ENCODE measurements at places on chromosomes 12 and 14.

DNA sequence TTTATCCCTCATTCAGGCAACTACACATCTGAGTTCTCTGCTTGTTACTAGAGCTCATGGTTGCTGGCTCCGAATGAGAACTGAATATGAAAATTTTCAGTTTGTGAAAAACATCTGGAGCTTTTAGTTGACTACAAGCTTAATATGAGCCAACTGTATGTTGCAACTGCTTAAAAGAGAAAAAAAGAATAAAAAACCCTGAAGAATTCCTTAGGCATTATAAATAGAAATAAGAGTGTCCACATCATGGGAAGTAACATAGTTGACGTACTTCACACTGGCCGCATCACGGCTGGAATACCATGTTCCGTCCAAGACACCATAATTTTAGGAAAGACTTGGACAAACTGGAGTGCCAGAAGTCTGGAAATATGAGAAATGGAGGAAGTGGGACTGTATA lies 57.9 kb downstream of the PDE3A start:
- DNase-seq, result no peak

GRCh38 chr12:89573051-89573810 lies 47.4 kb upstream of the POC1B start:
- no peak for DNase-seq

DNA sequence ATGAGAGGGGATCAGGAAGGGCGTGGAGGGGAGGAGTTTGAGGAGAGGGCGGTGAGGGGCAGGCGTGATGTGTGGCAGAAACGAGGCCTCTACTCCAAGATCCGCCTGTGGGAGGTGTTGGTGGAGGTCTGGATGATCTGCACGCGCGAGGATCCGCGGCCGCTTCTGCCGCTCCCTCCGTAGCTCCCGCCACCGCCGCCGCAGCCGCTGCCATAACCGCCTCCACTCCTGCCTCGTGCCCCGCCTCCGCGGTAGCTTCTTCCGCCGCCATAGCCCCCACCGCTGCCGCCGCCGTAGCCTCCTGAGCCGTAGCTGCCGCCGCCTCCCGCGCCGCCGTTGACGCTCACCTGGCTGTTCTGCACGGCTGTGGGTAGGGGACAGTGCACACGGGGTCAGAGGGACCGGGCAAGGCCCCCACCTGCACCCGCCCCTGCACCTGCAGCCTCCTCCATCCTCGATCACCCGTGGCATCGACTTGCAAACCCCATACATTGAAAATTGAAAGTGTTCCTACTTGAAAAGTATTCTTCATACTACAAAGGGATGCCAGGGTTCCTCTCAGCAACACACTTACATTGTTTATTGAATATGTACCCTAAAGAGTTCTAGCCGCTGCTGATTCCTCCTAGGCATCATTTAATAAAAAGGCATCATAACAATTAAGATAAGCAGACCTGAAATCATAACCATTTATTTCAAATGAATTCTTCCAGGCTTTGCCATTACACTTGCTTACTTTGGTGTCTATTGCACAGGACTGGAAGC lies 11.1 kb upstream of the KRT1 start:
- DNase-seq, result no peak

GRCh38 chr12:11777962-11778361 lies 128.5 kb downstream of the ETV6 start:
- DNase-seq, result no peak

GRCh38 chr12:115611477-115611876 lies 666.0 kb downstream of the MED13L start:
- DNase-seq, result no peak

DNA sequence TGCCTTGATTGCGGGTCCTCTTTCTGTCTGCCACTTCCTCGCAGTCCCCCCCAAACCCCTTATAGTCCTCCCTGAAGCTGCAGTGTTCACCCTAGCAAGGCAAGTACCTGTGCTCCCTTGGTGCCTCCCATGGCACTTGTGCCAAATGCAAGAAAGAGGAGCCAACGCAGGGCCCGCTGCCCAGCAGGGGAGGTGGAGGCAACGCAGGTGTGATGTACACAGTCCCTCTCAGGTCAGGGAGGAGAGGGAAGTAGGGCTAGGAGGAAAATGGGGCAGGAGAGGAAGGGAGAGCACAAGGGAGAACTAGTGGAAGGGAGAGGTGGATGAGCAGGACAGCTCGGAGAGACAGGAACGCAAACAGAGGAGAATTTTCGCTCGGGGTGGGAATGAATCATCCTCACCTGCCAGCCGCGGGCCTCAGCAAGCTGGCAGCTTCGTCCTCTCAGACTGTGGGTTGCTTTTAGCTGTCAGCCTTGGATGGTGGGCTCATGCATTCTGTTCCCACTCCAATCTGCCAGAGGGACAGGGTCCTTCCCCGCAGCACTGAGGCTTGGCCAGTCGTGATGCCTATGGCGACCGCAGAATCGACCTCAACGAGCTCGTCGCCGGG lies 357.0 kb downstream of the CACNA1C start:
- no peak for DNase-seq

- no peak for DNase-seq
Observed at GRCh38 chr12:14111230-14111865, 129.9 kb upstream of the GRIN2B start.

DNA sequence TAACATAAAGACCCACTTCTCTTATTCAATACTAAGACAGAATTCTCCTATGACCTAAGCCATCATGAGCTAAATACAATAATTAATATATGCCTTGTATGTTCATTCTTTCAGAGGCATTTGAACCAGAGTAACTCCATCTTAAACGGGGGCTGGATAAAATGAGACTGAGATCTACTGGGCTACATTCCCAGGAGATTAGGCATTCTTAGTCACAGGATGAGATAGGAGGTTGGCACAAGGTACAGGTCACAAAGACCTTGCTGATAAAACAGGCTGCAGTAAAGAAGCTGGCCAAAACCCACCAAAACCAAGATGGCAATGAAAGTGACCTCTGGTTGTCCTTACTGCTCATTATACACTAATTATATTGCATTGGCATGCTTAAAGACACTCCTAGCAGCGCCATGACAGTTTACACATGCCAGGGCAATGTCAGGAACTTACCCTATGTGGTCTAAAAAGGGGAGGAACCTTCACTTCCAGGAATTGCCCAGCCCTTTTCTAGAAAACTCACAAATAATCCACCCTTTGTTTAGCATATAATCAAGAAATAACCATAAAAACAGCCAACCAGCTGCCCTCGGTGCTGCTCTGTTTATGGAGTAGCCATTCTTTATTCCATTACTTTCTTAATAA lies 260.7 kb downstream of the SSPN start:
- no peak for DNase-seq

GRCh38 chr14:49972131-49972671 lies 79.3 kb downstream of the ARF6 start:
- no peak for DNase-seq

- DNase-seq, result peak; percentile 82
Observed at GRCh38 chr12:111298582-111299436, 70.1 kb downstream of the PHETA1 start.

DNA sequence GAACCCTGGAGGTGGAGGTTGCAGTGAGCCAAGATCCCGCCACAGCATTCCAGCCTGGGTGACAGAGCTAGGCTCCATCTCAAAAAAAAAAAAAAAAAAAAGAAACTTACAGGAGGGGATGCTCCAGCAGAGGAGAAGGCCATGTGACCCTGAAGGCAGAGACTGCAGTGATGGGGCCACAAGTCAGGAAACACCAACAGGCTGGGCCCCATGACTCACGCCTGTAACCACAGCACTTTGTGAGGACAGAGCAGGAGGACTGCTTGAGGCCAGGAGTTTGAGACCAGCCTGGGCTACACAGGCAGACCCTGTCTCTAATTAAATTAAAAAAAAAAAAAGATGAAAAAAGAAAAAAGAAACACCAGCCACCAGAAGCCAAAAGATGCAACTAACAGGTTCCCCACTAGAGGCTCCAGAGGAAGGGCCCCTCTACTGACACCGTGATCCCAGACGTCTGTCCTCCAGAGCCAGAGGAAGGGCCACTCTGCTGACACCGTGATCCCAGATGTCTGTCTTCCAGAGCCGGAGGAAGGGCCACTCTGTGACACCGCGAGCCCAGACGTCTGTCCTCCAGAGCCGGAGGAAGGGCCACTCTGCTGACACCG lies 9.1 kb upstream of the GLT1D1 start:
- no peak for DNase-seq

DNA sequence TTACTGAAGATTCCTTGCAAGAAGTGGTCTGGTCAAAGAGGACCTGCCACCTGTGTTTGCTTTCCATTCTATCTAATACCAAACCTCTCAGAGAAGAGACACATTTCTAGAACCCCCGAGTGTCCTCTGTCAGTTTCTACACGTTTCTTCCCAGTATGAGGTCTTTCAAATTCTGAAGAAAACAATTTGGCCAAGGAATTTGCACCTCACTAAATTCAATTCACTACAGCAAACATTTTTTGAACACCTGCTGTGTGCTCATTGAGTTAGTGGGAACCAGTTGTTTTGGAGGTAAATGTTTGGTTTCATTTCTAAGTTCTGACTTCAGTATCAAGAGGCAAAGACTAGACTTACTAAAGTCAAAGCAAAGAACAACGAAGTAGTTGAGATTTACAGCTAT lies 19.4 kb downstream of the GPR19 start:
- DNase-seq, result no peak

- DNase-seq, result no peak
Observed at GRCh38 chr14:28152453-28153044, 614.0 kb upstream of the FOXG1 start.

GRCh38 chr12:131438881-131439280 lies 272.0 kb upstream of the SFSWAP start:
- DNase-seq, result no peak

DNA sequence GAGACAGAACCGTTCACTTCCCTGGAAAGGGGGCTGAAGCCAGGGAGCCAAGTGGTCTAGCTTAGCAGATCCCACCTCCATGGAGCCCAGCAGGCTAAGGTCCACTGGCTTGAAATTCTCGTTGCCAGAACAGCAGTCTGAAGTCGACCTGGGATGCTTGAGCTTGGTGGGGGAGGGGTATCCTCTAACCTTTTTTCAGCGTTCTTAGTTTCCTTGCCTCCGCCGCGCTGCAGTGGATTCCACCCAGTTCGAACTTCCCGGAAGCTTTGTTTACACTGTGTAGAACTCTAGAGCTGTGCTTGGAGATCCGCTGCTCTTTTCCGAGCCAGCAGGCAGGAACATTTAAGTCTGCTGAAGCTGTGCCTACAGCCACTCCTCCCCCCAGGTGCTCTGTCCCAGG lies 45.2 kb upstream of the FKBP4 start:
- no peak for DNase-seq

DNA sequence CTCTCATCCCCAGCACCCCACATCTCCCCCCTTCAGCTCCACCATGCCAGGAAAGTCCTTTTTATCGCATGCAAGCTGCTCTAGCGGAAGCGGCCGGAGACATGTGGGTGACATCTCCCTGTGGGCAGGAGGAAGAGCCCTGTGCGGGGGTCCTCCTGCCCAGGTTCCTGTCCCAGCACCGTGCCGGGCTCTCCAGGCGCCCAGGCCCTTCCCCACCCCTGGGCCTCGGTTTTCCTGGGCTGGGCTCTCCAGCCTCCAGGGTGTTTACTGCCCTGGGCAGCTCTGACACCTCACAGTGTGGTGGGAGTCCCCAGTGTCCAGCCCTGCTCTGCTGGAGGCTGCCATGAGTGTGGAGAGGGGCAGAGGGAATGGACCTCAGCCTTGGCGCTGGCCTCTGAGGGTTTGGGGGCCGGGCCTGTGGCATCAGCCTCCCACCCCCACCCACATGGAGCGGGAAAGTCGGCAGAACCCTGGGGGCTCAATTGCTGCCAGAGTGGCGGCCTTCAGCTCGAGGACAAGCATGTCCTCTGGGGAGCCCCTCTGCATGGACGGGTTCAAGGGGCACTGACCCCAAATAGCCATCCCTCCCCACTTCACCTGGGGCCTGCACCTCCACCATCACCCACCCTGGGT lies 16.9 kb downstream of the ASPG start:
- no peak for DNase-seq

GRCh38 chr12:57813971-57814772 lies 4.4 kb downstream of the AVIL start:
- DNase-seq, result no peak

- DNase-seq, result no peak
Observed at GRCh38 chr12:66537876-66538275, 141.0 kb downstream of the GRIP1 start.

GRCh38 chr12:27996761-27997160 lies 24.2 kb upstream of the PTHLH start:
- DNase-seq, result no peak

DNA sequence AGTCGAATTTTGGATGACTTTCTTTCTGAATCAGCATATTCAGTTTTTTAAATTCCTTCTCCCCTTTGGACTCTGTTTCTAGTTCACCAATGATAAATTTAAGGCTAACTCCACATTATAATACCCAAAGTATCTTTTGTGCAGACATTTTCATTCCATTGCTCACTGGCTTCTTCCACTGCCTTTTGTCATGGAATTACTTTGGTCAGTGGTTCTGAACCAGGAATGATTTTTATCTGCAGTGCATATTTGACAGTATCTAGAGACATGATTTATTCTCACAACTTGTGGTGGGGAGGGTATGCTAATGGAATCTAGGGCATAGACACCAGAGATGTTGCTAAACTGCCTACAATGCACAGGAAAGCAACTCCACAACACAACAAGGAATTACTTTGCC lies 234.4 kb upstream of the PRKD1 start:
- DNase-seq, result no peak

GRCh38 chr12:53170215-53170614 lies 10.3 kb upstream of the ZNF740 start:
- DNase-seq, result no peak

DNA sequence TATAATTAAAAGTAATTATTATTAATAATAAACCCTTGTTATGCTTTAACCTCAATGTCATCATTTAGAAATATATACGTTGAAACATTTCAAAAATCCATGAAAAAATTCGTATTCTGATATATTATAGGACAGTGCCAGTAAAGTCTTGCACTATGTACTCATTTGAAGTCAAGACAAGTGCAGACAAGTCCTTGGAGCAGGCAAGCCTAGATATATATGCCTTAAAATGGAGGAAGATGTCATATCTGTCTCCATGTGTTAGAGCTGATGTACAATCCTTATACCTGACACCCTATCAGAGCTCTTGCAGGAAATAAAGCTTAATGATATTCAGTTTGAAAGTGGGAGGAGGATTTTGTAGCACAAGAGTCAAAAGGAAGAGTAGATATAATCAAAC lies 310.4 kb downstream of the KCNH5 start:
- DNase-seq, result no peak

GRCh38 chr12:110744151-110744571 lies 1.5 kb upstream of the PPP1CC start:
- peak; percentile 65 for DNase-seq

DNA sequence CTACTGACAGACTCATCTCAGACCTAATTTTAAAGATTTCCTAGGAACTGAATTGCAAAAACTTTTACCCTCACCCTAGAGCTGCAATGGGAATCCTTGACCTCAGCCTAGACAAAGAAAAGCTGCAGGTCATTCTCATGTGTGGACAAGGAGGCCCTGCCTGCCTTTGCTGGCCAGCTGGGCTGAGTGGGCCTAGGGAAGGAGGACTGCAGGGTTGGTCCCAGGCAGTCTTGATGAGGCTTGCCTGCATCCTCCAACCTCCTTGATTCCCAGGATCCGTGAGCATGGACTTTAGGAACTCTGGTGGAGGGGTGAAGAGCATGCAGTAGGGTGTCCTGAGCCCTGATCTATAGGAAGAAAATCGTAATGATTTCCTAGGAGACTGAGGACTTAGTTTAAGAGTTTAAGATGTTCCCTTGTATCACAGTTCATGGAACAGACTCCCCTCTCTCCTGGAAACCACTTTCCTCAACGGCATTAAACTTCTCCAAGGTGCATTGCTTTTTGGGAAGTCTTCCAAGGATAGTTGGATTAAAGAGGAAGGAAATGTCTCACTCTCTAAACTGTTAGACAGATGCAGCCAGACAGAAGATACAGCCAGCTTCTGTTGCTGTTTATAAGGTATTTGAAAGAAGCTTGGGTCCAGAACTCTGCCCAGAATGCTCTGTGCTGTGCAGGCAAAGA lies 55.4 kb upstream of the DDX11 start:
- DNase-seq, result no peak
